ENCODE measurements at places on chromosomes 12 and 14.
A peak's percentile ranks its signal among the peaks of the same experiment; 100 is the strongest.

GRCh38 chr14:51504669-51505068 lies 147.0 kb upstream of the FRMD6 start:
- DNase-seq: no peak

- DNase-seq: peak; percentile 38
These were observed 586.5 kb upstream of the TMEM132C start for GRCh38 chr12:127680516-127680915.

DNA sequence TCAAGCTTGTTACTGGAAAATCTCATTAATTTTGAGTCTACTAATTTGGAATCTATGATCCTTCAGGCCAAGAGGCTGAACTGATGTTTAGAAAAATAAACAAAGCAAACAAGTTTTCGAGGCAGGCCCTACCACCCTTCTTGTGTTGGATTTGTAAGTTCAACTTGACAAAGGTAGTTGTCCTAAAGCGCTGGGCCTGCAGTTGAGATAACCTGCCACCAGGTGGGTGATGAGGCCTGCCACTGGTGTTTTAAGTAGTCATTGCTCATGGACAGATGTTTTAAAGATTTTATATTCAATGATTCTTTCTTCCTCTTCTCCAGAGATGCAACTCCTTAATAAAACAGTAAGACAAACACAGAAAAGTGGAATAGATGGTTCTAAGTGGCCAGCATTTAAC lies 19.4 kb downstream of the ACVRL1 start:
- DNase-seq: peak; percentile 50

DNA sequence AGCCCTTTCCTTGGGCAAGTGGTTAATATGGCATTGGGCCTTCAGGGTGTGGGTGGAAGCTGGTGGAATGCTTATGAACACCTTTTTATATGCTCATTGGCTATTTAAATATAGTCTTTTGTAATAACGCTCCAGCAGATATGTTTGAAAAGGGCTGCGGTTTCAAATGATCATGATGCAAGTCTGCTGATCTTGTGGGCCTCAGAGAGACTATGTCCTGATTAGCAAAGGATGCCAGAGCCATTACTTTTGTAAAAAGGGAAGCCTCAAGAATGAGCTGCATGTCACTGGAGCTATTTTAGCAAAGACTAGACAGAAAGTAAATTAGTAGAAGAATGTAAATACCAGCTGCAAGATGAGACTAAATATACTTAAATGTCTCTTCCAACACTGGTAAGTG lies 200.5 kb downstream of the GXYLT1 start:
- no peak for DNase-seq

GRCh38 chr12:105214148-105214547 lies 21.8 kb downstream of the APPL2 start:
- no peak for DNase-seq

GRCh38 chr12:15886372-15887042 lies 4.3 kb downstream of the STRAP start:
- DNase-seq: no peak

DNA sequence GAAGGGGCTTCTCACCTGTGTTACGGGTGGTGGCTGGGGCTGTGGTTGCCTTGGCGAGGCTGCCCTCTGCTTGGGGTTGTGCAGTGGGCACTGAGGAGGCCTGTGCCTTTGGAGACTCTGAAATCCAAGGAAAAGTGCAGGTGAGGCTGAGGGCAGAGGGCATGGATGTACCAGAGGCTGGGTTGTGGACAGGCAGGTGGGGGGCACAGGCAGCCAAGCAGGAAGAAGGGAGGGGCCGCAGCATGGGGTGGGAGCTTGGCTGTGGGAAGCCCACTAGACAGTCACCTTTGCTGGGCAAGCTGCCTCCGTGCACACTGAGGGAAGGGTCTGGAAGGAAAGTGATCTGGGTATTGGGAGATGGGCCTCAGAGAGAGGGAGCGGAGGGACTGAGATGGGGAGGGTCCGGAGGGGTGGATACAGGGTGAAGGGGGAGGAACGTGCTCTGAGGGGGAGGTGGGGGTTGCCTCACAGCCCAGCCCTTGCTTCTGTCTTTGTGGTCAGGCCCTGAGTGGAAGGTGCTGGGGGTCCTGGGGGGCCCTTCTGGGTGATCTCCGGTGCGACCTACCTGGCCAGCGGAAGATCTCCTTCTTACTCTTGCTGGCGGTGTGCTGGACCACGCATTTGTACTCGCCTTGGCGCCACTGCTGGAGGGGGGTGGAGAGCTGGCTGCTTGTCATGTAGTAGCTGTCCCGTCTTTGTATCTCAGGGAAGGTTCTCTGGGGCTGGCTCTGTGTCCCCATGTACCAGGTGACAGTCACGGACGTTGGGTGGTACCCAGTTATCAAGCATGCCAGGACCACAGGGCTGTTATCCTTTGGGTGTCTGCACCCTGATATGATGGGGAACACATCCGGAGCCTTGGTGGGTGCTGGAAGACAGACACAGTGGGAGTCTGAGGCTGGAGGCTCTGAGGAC lies 318.7 kb downstream of the TMEM121 start:
- no peak for DNase-seq

GRCh38 chr14:90533591-90534021 lies 136.8 kb downstream of the CALM1 start:
- no peak for DNase-seq

DNA sequence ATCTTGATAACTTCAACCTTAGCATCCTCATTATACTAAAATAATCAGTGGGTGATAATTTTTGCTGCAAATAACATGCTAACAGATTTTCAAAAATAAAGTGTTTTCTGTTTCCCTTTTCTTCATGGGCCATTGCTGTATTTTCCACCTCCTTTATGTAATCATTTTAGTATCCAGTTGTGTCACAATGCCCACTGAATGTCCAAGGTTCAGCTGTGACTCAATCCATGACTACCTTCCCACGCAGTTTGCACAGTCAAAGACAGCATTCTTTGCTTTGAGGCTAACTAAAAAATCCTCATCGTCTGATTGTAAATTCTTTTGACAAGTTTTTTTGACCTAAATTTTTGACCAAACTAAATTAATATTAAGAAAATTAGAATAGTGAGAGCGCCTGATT lies 474.1 kb downstream of the FLRT2 start:
- DNase-seq: no peak

GRCh38 chr12:104526320-104526719 lies 69.6 kb downstream of the CHST11 start:
- no peak for DNase-seq
